CD4-positive, alpha-beta T cell treated with Interleukin-6 at 100 ng/mL for 8 hours (primary cell): ENCODE measurements at places on chromosomes 13 and 19.

- DNase-seq: no peak
These were observed 38.0 kb downstream of the KCTD4 start for GRCh38 chr13:45162821-45163220.

- no peak for DNase-seq
These were observed 113.4 kb upstream of the UQCRFS1 start for GRCh38 chr19:29326351-29326750.

GRCh38 chr19:1829958-1830357, 17.9 kb upstream of the ATP8B3 start:
- DNase-seq: no peak

GRCh38 chr19:14511229-14511593, 7.0 kb downstream of the DNAJB1 start:
- no peak for DNase-seq

GRCh38 chr19:14821937-14822336, 13.0 kb downstream of the OR7A5 start:
- DNase-seq: no peak

DNA sequence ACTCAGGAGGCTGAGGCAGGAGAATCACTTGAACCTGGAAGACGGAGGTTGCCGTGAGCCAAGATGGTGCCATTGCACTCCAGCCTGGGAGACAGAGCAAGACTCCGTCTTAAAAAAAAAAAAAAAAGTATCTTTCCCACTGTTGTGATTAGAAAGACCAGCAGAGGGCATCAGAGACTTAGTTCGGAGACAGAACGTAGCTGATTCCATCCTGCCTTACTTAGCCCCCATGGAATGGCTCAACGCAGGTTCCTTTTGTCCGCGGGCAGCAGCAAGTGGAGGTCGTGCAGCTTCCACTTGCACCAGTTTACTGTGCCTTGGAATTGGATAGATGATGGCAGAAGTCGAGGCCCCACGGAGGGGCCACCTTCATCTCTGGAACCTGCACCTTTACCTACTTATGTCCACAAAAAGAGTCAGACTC, 8.1 kb downstream of the TIMM29 start:
- peak; percentile 46 for DNase-seq

GRCh38 chr19:30314805-30315155, 57.4 kb upstream of the ZNF536 start:
- no peak for DNase-seq

DNA sequence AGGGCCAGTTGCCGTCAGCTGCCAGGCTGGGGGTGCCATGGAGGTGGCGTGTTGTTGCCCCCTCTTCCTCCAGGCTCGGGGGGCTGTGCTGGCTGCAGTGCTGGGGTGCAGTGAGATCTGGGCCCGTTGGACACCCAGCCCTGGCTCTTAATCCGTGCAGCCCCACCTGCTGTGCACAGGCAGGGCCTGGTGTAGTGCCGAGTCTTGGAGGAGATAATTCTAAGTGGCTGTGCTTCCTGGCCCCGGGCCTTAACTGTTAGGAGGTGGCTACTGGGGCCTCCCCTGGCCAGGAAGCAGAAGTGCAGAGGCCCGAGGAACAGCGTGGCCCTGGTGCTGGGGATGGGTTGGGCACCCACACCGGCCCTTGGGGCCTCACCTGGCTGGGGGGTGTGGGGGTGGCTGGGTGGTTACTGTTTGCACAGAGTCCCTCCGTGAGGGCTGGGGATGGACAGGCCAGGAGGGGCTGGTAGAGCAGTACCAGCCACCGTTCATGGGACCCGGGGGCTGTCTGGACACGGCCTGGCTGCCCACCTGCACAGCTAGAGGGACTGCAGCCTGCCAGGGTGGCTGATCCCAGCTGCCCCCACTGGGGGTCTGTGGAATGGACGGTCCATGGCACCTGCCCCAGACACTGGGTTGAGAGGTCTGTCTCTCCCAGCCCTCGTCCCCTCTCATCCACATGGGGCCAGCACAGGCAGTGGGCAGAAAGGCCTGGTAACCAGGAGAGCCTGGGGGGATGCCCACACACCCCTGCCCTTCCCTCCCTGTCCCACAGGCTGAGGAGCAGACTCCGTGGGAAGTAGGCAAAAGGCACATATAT, 3.3 kb downstream of the GPX4 start:
- DNase-seq: no peak

DNA sequence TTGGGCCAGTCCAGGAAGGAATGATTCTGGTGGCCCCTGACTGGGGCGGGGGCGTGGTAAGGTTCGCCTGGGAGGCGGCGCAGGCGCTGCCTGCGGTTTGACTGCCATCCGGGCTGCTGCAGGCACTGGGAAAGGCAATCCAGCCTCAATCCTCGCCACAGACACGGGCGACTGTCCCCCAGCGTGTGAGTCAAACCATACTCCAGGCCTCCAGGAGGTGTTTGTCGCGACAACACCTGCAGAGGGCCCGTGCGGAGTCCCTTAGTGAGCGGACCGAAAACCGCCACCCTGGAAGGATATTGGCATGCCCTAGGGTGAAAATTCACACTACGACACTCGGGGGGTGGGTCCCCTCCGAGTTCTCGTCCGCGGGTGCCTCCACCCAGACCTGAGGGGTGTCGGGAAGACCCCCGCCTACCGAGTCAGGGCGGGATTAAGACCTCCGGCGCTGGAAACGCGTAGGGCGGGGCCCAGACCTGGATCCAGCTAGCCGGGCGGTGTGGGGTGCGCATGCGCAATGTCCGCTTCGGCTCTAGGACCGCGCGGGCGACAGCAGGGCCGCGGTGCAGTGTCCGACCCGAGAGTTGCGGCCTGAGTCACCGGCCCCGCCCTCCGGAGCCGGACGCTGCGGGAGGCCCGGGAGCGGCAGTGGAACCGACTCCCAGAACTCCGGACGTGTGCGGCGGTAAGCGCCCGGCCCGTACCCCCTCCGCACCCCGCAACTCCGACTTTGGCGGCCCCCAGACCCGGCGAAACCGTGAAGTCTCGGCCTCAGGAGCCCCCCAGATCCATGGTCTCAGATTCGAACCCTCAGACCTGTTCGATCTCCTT, at the start of gene CAPNS1:
Gene CAPNS1 (plus strand): TSS at position 594 of the 831 bp plus-strand sequence. CDS start 946 bp downstream, outside the sequence.
- DNase-seq: peak; percentile 91

DNA sequence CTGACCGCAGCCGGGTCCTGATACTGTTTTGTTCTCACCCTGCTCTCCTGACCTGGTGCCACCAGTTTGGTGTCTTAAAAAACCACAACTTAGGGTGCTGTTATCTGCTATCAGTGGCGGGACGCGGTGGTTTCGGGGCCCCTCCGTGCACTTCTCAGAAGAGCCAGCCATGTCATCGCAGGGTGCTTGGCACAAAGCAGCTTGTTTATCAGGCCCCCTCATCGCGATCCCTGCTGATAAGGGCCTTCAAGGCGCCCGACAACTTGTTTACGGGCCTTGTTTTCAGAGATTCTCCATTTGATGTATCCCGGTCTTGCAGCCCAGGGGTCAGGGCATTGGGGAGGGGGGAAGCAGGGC, 58.1 kb upstream of the KLF2 start:
- peak; percentile 65 for DNase-seq

DNA sequence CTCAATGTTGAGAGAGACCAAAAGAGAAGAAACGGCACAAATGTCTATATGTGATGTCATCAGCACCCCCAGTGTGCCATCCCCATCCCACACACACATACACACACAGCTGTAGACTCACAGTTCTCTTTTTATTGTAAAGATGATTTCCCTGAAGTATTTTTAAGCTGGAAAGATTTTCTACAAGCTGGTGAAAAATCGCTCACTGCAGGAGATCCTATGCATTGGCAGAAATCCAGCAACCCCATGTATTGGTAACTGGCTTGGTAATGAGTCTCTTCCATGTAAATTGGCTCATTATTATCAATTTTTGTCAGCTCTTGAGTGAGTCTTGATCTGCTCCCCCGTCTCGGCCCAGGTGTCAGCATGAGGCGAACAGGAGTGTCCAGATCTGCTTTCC, 107.1 kb upstream of the UQCRFS1 start:
- DNase-seq: no peak

- no peak for DNase-seq
These were observed 238.2 kb downstream of the LIG4 start for GRCh38 chr13:107977071-107977574.

DNA sequence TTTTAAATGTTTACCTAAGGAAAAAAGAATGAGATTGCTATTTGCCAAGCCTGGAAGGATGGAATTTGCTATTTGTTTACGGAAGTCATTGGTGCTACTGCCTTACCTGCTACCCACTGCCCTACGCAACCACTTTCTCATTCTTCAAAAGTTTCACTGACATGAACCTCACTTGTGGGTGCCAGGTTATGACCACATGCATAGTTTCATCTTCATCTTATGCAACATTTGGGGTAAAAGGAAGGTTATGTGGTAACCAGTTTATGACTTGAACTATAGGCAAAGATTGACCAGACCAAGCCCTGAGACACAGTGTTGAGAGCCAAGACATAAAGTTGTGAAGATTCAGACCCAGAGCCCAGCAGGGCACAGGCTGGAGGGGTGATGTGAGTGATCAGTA, 142.5 kb downstream of the LACC1 start:
- DNase-seq: no peak

- DNase-seq: no peak
These were observed 26.8 kb upstream of the ALOX5AP start for GRCh38 chr13:30708541-30708940.

- DNase-seq: no peak
These were observed 55.3 kb downstream of the ZNF557 start for GRCh38 chr19:7124782-7125181.

DNA sequence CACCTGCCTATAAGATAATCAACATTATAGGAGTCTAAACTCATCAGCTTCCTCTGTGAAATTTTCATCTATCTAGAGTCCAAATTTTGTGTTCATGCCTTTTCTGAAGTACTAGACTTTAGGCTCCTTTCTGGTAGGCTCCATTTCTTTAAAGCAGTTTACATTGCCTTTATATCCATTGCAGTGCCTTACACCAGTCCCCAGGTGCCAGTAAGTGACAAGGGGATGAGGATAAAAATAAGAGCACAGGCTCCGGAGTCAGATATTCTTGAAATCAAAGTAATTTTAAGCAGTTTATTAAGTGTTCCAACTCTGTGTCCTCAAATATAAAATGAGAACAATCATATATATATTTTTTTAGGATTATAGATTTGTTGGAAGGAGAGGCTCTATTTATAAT, 10.6 kb upstream of the CYSLTR2 start:
- DNase-seq: no peak

DNA sequence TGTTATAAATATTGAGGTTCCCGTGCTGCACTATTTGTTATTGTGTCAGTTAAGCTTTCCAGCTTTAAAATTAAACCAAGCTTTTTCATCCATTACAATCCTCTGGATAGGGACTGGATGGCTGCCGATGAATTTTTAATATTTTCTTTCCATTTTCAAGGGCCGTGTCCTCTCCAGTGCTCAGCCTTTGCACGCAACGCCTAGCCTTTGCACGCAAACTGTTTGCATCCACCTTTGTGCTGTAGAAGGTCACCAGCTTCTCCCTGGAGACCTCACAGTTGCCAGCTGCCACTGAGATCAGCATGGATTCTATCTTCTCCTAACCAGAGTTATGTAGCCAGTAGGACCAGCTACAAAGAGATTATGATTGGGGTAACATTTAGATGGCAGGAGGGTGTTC, 240.5 kb downstream of the SLC7A1 start:
- DNase-seq: no peak

DNA sequence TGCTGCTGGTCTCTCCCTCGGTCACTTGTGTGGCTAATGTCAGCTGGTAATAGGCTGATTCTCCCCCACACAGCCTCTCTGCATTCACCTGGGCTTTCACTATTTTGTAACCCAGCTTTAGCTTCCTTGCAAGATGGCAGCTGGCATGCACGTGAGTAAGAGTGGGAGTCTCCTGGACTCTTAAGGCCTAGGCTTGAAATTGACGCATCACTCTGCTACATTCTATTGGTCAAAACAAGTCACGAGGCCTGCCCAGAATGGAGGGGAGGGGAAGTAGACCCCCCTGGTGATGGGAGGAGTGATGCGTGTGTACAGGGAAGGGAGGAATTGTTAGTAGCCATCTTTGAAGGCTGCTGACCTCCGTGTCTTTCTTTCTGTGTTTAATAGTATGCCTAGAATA, 24.9 kb upstream of the PNMA8B start:
- no peak for DNase-seq

DNA sequence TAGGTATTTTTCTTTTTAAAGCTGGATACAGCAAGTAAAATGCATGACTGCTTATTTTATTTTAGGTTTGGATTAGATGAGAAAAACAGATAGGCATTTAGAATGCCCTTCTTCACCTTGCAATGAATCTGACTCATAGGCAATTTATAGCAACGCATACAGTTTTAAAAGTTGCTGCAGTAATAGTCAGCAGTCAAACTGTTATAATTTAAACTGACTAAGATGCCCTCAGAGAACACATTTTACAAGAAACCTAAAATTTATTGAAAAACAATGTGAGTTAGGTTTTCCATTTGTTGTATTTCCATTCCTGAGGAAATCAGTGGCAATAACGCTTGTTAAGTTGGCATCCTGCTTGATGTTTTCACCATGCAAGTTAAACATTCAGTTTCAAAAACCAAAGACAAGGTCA, 1128.2 kb upstream of the PCDH9 start:
- DNase-seq: no peak
